ENCODE measurements at places on chromosomes 11 and 22.

GRCh38 chr22:30193031-30193775, 53.4 kb downstream of the LIF start:
- DNase-seq, result no peak

GRCh38 chr11:67463186-67463585, 5.9 kb downstream of the TMEM134 start:
- no peak for DNase-seq

GRCh38 chr11:124865902-124866851, 945 bp downstream of the ROBO3 start:
- no peak for DNase-seq

DNA sequence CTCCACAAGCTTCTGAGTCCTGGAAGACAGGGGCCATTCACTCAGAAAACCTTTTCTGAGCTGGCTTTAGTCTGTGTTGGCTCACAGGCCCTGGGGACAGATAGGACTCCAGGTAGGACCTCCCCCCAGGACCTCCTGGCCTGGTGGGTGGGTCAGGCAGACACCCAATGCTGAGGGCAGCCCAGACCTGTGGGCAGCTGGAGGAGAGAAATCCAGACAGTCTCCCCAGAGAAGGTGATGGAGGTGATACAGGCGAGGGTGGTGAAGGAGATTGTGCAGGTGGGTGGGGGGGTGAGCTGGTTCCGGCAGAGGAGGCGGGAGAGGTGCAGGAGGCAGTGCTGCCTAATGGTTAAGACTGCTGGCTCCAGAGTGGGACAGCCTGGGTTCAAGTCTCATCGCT, 15.6 kb downstream of the LRRC32 start:
- DNase-seq, result no peak

DNA sequence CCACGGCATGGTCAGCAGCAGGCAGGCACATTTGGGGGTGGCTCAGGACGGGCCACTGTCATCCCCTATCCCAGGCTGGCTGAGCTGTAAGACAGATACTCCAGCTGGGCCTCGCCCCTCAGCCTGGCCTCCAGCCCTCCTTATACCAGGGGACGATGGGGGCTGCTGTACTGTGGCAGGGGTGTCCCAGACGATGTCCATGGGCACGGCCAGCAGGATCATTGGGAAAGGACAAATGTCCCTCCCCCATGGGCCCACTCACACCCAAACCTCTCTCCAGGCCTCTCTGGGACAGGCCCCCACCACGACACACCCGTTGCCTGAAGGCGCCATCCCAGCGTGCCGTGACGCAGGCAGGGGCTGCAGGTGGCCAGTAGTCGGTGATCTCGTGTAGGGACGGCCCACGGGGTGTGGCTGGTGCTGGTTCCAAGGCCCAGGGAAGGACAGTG, 1.5 kb upstream of the IL17REL start:
- DNase-seq, result no peak

GRCh38 chr11:10561947-10562346, 6.5 kb downstream of the LYVE1 start:
- DNase-seq, result no peak

DNA sequence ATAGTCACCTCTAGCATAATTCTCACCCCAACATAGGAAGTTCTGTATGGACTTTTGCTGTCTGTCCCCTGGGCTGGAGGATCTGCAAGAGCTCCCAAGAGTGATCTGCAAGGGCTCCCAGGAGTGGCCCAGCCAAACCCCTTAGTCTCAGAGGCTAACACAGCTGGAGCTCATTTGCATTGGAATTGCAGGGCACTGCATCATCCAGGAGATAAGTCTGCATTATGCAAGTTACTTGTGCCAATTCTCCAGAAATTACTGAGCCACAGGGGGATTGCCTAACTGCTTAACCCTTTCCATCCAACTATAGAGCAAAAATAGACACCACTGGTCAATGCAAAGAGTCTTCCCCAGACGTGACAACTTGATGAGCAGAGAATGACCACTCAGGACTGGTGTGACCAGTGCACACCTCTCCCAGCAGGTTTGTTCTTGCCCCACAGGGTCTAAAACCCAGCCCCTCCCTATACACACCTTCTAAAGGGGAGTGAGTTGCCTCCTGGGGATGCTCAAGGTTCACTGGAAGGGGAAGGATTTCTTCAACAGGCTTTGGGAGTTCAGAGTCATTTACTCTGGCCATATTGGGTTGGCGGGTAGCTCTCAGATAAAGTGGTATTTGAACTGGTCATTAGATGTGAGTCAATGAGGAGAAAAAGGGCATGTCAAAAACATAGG, 38.4 kb downstream of the POU2AF3 start:
- no peak for DNase-seq

- DNase-seq, result no peak
Measured at GRCh38 chr11:72334651-72335050, 90.7 kb upstream of the PHOX2A start.

DNA sequence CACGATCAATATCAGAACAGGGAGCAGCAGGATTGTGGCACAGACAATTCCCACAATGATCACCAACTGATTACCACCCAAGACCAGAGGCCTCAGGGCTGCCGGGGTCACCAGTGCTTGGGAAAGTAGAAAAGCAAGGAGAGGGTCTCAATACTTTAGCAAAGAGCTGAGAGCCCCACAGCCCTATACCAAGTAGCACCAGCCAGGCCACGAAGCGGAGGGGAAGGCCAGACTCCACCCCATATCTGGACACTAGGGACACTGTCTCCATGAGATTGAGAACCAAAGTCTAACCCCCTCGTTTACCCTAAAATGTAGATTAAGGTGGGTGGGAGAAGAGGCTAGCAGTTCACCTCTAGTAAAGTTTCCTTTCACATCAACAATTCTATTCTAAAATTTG, 24.1 kb upstream of the SCN2B start:
- DNase-seq, result no peak

DNA sequence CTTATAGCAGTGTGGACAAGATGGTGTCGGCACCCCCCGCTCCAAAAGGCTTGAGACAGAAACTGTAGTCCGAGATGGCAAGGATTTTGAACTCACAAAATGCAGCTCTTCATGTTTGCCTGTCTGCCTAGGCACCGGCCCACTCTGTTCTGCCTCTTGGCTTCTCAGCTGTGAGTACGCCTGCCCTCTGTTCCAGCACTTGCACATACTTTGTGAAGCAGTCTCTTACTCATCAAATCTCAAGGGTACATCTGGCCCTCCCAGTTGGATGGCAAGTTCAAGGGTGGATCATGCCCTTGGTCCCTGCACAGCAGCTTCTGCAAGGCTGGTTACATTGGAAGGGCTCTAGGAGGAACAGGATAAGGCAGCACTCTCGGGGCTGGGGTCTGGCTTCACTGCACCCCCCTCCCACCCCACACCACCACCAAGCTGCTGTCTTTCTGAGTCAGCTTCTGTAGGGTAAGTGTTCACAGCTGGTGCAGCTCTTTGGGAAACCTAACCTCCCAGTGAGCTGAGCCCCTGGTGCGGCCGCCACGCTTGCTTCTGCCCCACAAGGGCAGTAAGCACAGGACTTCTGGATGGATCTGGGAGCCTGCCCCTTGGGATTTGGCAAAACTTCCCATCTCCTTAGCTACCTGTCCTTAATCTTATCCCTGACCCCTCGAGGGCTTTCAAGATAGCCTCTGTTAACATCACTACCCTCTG, 37.2 kb downstream of the FAM83F start:
- DNase-seq, result no peak

DNA sequence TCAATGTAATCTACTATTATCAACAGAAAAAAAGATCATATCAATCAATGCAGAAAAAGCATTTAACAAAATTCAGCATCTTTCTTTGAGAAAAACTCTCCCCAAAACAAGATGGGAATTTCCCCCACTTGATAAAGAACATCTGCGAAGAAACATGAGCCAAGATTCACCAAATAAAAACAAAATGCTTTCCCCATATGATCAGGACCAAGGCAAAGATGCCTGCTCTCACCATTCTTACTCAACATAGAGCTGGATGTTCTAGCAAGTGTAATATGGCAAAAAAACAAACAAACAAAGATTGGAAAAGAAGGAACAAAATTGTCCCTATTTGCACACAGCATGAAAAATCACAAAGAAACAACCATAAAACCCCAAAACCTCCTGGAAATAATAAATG, 23.4 kb downstream of the SHANK2 start:
- no peak for DNase-seq

DNA sequence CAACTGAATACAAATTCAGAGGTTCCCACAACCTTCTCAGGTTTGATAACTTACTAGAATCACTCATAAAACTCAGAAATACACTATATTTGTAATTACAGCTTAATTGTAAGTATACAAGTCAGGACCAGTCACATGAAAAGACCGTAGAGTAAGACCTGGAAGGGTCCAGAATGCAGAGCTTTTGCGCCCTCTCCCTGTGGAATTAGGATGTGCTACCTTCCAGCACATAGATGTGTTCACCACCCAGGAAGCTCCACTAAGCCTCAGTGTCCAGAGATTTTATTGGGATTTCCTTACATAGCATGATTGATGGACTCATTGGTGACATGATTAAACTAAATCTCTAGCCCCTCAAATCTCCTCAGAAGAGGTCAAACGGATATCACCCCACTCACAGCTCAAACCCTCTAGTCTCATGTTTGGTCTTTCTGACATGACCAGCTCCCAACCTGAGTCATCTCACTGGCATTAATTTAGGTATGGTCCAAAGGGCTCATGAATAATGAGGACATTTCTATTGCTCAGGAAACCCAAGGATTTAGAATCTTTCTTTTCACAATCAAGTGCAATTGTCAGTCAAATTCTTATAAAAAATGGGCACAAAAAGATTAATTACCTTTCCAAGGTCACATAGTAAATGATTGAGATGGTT, 77.2 kb upstream of the UBASH3B start:
- DNase-seq, result no peak

GRCh38 chr11:66388780-66389386, 17.3 kb upstream of the SLC29A2 start:
- peak; percentile 36 for DNase-seq

GRCh38 chr11:92967178-92967577, 2.3 kb upstream of the MTNR1B start:
- DNase-seq, result no peak

DNA sequence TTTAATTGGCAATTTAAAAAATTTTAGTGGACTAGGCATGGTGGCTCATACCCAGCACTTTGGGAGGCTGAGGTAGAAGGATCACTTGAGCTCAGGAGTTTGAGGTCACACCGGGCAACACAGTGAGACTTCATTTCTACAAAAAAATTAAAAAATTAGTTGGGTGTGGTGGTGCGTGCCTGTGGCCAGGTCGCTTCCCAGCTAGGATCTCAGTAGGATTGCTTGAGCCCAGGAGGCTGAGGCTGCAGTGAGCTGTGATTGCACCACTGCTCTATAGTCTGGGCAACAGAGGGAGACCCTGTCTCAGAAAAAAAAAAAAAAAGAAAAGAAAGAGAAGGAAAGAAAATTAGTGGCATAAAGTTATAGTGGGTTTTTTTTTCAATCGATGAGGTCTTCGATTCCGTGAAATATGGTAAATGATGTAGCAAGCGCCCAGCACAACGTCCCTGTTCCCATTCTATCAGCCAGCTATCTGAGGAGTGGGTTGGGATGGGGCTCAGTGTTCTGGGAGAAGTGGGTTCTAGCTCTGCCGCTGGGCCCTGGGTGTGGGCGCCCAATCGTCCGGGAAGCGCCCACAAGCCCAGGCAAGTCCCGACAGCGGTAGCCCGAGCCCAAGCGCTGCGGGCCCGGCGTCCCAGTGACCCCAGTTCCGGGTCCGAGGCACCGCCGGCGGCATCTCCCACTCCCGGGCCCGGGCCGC, 1.4 kb downstream of the FOSL1 start:
- no peak for DNase-seq

DNA sequence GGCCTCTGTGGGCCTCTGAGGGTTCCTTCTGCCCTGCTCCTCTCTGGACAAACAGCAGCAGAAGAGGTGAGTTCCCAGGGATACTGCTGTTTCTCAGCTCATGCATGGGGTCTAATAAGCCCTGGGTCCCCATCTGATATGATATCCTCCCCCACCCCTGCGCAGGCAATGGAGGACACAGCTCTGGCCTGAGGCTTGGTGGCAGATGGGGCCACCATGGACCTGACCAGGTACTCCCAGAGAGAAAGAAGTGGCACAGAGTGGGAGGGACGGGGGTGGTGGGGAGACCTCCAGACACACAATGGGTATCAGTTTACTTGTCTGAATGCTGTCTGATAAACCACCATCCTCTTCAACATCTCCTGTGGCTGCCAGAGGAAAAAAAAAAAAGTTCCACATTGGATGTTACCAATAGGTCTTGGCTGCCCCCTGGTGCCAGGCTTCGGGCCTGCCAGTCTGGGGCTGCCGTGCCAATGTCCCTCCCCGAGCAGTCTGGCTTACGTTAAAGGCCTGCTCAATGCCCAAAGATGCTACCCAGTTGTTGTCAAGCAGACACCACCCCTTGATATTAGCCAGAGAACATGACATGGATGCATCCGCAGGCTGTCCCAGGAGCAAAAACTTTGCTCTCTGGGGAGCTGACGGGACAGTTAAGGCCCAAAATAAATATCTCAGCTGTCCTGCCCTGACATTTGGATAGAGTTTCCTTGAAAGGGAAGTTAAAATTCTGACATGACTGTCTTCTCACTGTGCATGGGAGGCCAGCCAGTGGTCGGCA, 27.9 kb upstream of the ABCC8 start:
- peak; percentile 49 for DNase-seq

- no peak for DNase-seq
Measured at GRCh38 chr11:85595285-85595884, 31.8 kb downstream of the DLG2 start.

DNA sequence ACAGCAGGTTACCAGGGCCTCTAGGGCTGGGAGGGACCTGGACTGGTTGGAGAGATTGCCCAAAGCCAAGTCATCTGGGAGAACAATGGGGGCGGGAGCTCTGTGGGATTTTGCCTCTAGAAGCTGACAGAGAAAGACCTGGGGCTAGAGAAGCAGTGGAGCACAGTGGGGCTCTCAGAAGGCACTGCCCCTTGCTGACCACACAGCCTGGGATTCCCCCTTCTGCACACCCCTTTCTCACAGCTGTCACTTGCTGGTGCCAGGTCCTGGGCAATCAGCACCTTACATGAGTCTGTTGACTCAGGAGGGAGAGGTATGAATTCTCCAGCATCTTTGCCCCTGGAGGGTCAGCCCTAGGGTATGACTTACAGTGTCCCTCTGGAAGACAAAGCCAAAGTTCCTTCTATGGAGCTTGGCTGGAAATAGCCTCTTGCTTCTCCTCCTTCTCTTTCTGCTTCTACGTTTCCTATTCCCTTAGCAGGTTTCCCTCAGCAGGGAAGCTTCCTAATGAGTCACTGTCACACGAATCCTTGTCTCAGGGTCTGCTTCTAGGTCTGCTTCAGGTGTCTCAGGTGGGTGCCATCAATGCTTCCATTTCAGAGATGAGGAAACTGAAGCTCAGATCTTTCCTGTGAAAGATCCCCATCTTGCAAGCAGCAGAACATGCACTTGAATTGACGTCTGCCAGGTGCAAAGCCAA, 27.0 kb downstream of the GDPD5 start:
- no peak for DNase-seq

GRCh38 chr11:35600331-35600838, 17.9 kb upstream of the FJX1 start:
- DNase-seq, result no peak

GRCh38 chr11:64534950-64535349, 56.1 kb upstream of the SLC22A12 start:
- DNase-seq, result no peak

- no peak for DNase-seq
Measured at GRCh38 chr11:57378186-57378585, 2.8 kb downstream of the PRG3 start.

- DNase-seq, result no peak
Measured at GRCh38 chr11:109435121-109435742, 13.2 kb downstream of the C11orf87 start.

GRCh38 chr11:79198898-79199250, 242.0 kb downstream of the TENM4 start:
- DNase-seq, result no peak
